ENCODE measurements at places on chromosomes 16 and 17.

DNA sequence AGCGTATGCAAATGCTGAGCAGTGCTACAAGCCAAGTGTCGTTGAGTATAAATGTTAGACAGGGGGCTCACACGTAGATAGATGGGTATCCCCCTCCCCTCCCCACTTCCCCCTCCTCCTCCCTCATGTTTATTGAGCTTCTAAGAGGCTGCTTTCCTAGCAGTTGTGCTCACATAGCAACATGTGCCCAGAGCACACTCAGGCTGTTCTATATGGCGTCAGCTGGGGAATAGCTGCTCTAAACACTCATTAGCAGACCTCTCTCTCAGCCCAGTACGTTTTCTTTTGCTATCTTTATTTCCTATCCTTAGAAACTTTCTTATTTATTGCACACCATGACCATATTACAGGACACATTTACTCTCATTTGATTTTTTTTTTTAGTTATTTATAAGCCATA lies 1.8 kb downstream of the KCNJ2 start:
- no peak for DNase-seq

GRCh38 chr17:72952220-72952619 lies 140.3 kb downstream of the SLC39A11 start:
- DNase-seq, result no peak

GRCh38 chr17:40099619-40100418 lies 570 bp downstream of the NR1D1 start:
- DNase-seq, result no peak

- no peak for DNase-seq
Observed at GRCh38 chr17:36846410-36847292, 90.6 kb upstream of the LHX1 start.

DNA sequence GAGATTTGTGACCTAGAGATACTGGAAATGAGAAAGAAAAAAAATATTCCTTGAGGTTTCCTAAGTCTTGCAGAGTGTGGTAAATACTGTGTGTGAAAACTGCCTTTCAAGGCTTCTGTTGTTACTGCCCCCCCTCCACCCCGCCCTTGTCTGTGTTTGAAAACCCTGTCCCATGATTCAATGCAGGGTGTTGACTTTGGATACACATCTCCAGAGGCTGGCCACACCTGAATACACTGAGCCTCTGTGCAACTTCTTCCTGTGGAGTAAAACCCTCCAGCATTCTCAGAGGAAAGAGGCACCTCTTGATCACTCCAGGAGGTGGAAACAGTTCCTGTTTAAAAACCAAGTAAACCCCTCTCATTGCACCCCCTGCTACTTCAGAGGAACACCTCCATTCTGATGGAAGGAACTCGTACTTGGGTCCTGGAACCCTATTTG lies 123.0 kb upstream of the CACNG5 start:
- no peak for DNase-seq

- no peak for DNase-seq
Observed at GRCh38 chr17:10610884-10611283, 46.2 kb downstream of the MYH3 start.

GRCh38 chr17:5975661-5976060 lies 94.5 kb upstream of the WSCD1 start:
- DNase-seq, result no peak

GRCh38 chr16:17331991-17332390 lies 138.8 kb downstream of the XYLT1 start:
- no peak for DNase-seq

DNA sequence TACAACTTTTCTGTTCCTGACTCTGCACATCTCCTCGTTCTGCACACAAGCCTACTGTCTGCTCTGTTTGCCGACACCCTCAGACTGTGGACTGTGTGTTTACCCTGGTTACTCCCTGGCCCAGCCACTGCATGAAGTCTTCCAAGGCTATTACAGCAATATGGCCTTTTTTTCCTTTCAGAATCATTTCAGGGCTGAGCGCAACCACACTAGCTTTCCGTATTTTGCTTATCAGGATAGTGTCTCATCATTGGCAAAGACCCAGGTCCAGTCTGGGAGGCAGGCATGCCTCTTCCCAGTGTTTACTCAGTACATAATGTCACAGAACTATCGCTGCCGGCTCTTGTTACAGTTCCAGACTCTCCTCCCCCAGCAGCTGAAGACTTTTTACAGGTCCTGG lies 10.1 kb downstream of the DNAH9 start:
- no peak for DNase-seq

- DNase-seq, result no peak
Observed at GRCh38 chr16:10646581-10647263, 48.0 kb downstream of the TEKT5 start.

Data from HS-27A (cell line).